Ascending aorta (tissue), 2 donors: ENCODE measurements at places on chromosomes 7 and 10.

DNA sequence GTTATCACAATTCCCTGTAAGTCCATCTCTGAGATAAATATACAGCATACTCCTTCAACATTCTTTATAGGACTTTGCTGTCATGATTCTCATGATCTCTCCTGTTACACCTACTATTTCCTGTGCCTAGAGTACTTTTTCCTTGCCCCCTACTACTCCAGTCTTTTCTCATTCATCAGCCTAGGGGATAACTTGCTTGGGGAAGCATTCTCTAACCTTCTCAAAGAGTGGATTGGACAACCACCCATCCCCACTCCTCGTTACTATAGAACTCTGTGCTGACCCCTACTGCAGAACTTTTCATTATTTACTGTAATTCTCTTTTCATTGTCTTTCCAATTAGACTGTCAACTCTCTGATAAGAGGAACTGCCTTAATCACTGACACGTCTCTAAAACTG, 57.4 kb upstream of the TFEC start:
- DNase-seq, result no peak

DNA sequence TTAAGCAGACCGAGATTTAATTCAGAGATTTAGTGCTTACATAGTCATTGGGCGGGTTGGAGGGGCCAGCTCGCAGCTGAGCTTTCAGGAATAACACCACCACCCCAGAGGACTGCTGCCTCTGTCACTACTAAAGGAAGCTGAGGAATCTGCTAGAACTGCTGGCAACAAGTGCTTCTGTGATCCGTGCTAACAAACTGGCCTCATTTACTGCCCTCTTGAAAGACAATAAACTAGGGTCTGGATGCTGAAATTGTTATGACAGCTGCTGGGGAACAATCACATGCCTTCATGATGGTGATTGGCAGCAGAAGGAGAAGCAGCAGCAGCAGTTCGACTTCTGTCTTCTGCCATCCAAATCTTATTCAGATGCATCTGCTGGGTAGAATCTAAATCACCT, 285.5 kb upstream of the TAC1 start:
- DNase-seq, result no peak

- no peak for DNase-seq
Observed at GRCh38 chr7:152383341-152384234, 52.2 kb downstream of the KMT2C start.

DNA sequence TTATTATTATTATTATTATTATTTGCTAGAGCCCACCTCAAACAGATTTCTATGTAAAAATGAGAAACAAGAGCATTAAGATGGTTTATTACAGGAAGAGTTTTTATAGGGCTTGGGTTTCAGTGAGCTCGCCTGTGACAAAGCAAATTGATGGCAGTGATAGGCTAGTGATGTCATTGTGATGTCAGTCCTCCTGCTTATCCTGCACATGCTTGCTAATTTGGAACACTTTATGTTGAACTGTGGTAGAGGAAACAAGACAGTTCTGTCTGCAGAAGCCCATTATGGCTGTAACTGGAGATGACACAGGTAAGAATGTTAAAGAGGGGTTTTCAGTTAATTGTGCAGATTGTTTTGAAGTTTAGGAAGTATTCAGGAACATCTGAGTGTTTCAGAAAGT, 68.3 kb downstream of the CREM start:
- no peak for DNase-seq

DNA sequence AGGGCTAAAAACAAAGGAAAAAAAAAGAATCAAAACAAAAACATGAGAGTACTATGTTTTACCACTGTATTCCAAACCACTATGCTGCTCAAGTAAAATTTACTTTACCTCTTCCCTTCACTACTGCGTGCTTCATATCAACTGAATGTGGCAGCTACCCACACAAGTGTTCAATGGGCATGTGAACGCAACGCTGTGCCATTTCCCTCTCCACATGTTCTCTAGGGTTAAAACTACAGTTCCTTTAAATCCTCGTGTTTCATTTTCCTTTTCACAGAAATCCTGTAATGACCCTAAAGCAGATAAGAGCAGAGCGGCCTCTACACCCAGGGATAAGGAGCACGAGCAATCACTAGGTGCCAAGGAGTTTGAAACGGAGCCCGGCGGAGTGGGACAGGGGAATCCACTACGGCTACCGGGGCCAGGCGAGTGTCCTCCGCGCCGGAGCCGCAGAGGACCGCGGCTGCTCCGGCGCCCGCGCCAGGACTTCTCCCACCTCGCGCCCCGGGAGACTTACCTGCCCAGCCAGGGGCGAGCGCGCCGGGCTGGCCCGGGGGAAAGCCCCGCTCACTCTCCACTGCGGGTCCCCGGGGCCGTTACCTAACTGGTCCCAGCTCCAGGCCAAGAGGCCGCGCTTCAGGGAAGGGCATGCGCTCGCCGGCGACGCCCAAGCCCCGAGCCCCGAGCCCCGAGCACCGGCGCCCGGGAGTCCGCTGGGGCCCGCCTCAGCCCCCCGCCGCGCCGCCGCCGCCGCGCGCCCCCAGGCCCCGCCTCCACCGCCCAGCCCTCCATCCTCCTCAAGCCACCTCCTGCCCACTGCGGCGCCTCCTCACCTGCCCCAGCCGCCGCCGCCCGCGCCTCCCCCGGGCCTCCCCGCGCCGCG, 711 bp downstream of the NAMPT start:
- DNase-seq, result no peak

GRCh38 chr7:4806983-4807597, 31.7 kb downstream of the AP5Z1 start:
- DNase-seq, result no peak

DNA sequence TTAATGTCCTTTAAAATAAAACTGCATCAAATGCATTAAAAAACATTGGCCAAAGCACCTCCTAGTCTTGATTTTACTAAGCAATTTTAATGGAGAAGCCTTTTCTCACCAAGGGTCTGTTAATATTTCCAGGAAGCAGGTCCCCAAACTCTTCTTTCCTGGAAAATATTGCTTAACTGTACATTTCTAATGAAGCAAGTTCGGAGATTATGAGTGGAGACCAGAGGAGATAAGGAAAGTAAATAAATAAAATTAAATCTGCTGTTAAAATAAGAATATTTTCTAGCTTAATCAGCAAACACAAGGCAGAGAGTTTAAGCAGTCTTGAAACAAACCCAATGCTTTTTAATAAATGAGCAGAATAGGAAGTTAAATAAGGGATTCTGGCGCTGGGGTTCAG, 322.4 kb downstream of the PTEN start:
- no peak for DNase-seq

- DNase-seq, result no peak
Observed at GRCh38 chr10:121526135-121526790, 72.0 kb downstream of the FGFR2 start.

GRCh38 chr7:63024446-63024845, 974.2 kb upstream of the ZNF722 start:
- DNase-seq, result no peak

- no peak for DNase-seq
Observed at GRCh38 chr7:114574384-114574783, 159.8 kb downstream of the FOXP2 start.
